ENCODE measurements at places on chromosomes 5 and 9. TPM values are rescaled to one million over a fixed set of nuclear protein-coding genes. Genes with fewer than 3 reads are reported as not detected.

Gene ADAMTS16
- total RNA-seq: 3.7 TPM

Gene SLC4A9
- total RNA-seq: not detected

Gene RNF183
- not detected for total RNA-seq

Gene C9orf43
- total RNA-seq: 0.45 TPM

Gene EXD3
- 3.9 TPM for total RNA-seq

Gene C5orf46
- not detected for total RNA-seq

Gene C9orf50
- 0.56 TPM for total RNA-seq

Gene PPP3R2
- total RNA-seq: not detected

Gene DDX4
- total RNA-seq: not detected

Gene SUSD3
- 0.72 TPM for total RNA-seq

Gene PKD2L2
- not detected for total RNA-seq

Gene FOXI1
- not detected for total RNA-seq

Gene PCDHB3
- total RNA-seq: 0.26 TPM

Gene SLC6A18
- not detected for total RNA-seq

Gene PCDHB15
- 2.7 TPM for total RNA-seq

Gene CNTLN
- 15.7 TPM for total RNA-seq

Gene PKN3
- total RNA-seq: 14.0 TPM

Gene CCL27
- 0.23 TPM for total RNA-seq

Gene IFNE
- total RNA-seq: 0.29 TPM
